ENCODE measurements at places on chromosomes 2 and 18.

DNA sequence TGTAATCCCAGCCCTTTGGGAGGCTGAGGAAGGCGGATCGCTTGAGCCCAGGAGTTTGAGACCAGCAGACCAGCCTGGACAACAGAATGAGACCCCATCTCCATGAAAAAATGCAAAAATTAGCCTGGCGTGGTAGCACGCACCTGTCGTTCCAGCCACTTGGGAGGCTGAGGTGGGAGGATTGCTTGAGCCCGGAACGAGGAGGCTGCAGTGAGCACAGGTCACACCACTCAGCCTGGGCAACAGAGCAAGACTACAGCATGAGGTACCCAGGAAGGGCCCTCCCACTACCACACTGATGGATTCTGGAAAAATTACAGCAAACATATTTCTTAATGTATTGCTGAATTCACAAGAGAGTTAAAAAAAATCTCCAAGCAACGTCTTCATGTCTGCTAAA, 56.3 kb upstream of the HPCAL1 start:
- no peak for DNase-seq

- no peak for DNase-seq
Measured at GRCh38 chr2:101960819-101961337, 30.9 kb upstream of the IL1R2 start.

DNA sequence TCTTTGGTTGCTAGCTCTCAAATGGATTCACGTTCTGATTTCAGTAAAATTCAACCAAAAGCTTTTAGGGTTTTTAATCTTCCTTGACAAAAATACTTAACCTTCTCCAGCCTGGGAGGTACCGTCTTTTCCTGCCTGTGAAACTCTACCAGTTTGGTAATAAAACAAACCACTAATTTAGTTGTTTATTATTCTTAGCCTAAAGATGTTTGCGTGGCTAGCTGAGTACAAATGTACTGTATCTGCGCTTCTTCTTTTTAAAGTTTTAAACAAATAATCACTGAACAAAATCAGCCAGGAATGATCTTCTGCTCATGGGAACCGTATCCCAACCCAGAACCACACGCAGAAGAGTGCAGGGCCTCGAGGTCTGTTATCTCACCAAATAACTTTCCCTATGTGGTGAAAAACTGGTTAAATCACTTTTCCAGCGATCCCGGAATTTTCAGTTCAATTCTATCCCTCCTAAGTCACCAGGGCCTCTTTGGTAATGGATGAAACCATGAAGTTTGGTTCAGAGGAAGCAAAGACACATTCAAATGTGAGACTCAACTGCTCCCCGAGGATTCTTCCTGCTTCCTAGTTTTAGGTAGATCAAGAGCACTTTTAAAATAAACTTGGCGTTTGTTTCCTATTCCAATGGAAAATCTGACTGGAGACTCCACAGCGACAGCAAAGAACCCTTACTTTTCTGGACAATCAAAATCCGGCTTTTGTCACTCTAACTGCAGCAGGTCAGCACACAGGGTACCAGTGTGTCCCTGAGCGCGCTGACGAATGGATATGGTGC, 36.1 kb downstream of the BCL2 start:
- no peak for DNase-seq

DNA sequence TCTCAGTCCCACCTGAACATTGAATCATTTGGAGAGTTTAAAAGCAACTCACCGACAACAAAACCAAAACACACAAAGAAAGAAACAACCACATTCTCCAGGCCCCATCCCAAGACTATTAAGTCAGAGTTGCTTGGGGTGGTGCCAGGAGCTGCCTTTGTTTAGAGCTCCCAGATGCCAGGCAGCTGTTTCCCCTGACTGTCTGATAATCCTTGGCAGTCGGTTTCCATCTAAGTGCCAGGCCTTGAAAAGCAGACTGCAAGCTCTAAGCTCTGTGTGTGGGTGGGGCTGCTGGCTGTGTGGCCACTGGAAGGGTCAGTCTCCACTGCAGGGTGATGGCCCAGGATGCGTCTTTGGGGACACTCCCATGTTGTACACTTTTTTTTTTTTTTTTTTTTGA, 255.3 kb upstream of the AGAP1 start:
- no peak for DNase-seq

DNA sequence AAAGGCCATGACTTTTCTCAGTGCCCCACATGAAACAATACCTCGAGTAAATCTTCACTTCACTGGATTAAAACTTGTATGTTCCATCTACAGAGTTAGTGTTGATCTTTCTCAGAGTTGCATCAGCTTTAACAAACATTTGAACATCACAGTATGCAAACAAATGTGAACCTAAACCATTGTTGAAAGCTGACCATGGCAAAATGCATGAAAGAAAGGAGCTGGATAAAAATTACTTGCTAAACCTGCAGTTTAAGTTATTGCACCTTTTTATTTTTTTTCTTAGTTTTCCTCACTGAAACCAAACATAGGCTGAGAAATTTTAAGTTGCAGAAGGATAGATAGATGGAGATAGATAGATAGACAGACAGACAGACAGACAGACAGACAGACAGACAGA, 107.2 kb upstream of the UGP2 start:
- DNase-seq = no peak

DNA sequence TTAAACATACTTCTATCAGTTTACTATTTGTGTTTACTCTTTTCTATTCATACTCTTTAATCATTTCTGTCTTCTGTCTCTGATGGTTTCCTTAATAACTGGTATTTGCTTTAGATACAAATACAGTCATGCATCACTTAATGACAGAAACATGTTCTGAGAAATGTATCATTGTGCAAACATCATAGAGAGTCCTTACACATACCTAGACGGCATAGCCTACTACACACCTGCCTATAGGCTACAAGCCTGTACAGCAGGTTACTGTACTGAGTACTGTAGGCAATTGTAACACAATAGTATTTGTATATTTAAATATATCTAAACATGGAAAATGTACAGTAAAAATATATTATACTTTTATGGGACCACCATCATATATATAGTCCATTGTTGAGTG, 36.3 kb downstream of the VSNL1 start:
- no peak for DNase-seq

GRCh38 chr2:45127891-45128290, 118.6 kb upstream of the SIX2 start:
- no peak for DNase-seq

DNA sequence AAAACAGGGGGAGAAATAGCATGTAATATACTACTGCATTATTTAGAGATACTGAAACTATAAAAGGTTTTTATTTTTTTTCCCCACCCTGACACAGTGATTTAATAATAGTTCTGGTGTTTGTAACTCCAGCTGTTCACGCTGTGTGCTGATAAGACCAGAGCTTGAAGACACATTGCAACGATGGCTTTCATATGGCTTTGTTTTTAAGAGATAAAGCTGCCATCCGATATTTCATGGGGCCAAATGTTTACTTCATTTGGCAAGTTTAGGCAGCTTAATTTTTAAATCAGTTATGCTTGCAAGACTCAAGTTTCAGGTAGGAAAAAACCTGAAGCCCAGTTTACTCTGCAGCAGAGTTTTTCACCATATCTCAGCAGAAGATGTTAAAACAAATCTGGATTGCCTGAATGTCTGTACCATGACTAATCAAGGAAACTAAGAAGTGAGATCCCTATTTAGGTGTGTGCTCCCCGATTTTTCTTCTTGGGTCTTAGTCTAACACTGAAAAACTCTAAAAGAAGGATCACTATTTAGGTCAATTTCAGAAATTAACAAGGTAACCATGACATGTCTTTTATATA, 508.6 kb downstream of the PARD3B start:
- no peak for DNase-seq

- no peak for DNase-seq
Measured at GRCh38 chr18:59469463-59470180, 110.6 kb upstream of the LMAN1 start.

DNA sequence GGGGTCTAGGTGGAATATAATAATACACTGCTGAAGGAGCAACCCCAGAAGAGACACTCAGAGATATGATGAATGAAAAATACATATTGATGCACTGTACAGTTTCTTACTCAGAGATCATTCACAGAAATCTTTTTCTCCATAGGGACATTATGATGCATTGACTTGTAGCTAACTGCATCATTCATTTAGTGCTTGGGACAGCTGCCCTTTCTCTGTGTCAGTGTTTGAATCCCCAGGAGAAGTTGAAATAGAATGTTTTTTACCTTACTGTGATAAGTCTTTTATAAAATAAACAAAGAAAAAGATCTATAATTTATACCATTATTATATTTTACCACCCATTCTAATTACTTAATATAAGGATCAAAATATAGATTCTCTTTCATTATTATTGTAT, 91.7 kb upstream of the DSEL start:
- no peak for DNase-seq

DNA sequence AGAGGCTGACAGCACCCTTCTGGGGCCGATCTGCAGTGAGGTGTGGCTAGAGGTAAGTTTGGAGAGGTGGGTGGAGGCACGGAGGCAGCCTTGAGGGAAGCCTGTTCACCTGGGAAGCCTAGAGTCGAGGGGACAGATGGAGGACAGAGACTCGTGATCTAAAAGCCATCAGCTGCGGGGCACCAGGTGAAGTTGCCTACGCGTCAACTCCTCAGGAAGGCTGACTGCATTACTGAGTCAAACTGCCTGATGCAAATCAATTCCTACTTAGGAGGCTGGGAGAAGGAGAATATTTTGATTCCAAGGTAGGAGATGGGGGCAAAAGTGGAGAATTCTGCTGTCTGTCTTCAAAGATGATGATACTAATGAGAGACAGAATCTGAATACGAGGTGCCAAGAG, 104.4 kb upstream of the SMAD7 start:
- no peak for DNase-seq

- peak; percentile 53 for DNase-seq
Measured at GRCh38 chr2:195575879-195576401, 81.1 kb upstream of the SLC39A10 start.

DNA sequence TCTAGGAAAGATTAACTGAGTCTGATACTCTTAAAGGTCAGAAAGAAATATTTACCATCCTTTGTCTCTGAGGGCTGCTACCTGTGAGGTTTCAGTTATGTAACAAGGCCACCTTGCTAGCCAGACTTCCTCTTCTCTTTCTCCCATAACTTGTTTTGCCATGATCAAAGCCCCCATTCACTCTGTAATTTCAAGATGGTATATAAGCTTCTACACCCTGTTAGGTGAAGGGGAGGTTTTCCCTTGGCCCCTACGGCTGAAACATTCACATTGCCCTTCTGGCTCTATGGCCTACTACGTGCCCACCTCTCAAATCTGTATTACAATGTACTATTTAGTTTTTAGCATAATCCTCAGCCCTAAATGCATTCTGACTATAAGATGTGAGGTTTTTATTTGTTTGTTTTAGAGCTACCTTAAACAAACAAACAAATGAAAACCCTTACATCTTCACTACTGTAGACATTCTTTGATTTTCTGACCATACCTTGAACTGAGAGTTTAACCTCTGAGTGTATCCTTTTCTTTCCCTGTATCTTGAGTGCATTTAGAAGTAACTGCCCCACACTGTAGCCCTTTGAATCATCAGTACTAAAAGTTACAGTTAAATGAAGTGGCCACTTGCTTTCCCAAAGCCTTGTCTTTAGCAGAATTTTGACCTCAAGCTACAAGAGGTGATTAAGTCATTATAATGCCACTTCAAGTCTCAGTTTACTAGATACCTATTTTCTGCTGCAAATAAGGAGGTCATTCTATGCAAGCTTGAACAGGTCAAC, 332.2 kb downstream of the SOCS6 start:
- DNase-seq = no peak

- no peak for DNase-seq
Measured at GRCh38 chr2:150554046-150554445, 66.6 kb upstream of the RND3 start.

DNA sequence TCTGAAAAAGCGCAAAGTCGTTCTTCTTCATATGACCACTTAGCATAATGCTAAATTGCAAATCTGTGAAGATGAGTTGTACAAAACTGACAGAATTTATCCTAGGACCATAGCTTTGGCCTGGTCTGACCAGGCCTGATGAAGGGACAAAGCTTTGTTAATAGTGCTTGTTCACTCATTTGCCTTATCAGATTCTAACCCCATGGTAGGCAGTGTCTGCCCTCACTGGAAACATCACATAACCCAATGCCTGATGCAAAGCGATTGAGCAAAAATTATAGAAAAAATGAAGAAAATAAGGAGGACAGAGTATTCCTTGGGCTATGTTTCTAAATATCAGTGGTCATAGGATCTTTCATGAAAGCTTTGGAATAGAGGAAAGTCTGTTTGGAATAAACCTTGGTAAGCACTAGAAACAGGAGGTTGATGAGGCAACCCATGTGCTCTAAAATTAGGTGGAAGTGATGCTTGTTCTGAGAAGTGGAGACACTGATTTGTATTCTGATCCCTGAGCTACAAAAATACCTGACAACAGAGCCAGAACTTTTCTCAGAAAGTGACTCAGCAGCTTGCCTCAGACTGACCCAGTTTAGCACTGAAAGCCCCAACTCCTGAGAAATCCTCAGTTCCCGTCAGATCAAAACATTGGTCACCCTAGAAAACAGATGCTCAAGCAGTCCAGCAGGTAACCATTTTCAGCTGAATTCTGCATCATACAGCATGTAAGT, 131.4 kb upstream of the MAPRE2 start:
- DNase-seq = no peak

GRCh38 chr18:77573571-77573970, 323.9 kb downstream of the GALR1 start:
- DNase-seq = no peak

DNA sequence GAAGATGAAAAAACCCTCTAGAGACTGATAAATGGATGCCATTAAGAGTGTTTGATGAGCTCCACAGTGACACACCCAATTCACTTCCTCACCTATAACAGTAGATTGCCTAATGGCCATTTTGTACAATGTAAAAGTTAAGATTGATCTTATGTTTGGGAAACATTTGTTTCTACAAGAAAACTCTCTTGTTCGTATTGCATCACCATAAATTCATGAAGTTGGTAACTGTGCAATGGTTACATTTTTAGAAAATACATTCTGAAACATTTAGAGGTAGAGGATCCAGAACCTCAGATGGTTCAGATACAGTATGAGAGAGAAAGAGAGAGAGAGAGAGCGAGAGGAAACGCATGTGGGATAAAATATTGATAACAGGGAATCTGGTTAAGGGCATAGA, 31.8 kb downstream of the DAPL1 start:
- no peak for DNase-seq

GRCh38 chr18:79394534-79395307, 1.0 kb upstream of the NFATC1 start:
- DNase-seq = peak; percentile 44

GRCh38 chr2:153134725-153135124, 343.8 kb downstream of the RPRM start:
- no peak for DNase-seq

DNA sequence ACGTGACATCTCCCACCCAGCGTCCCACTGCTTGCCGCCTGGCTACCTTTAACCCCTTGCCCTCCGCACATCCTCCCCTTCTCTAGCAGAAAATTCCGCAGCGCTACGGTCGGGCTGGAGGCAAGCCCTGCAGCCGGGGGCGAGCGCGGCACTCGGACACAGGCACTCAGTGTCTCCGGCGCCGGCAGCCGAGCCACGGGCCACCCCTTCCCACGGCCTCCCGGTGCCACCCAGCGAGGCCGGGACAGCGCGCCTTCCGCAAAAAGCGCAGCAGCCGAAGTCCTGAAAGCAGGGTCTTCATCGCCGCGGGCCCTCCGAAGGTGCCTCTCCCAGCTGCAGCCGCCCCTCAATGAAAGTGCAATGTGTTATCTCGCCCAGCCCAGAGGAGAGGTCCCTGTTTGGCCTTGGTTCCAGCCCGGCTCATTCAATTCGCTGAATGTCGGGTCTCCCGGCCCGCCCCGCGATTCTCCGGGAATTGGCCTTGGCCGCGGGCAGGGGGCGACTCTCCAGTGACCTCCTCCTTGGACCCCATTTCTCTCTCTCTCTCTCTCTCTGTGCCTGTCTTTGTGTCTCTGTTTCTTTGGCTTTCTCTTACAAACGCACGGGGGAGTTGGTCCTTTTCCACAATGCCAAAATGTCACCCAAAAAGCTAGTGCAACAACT, 1.1 kb downstream of the DLGAP1 start:
- no peak for DNase-seq
